Fibroblast of skin of back (primary cell): ENCODE measurements at places on chromosomes 5 and 9.

GRCh38 chr9:19208653-19209052 is 21.8 kb upstream of the DENND4C start:
- no peak for DNase-seq

DNA sequence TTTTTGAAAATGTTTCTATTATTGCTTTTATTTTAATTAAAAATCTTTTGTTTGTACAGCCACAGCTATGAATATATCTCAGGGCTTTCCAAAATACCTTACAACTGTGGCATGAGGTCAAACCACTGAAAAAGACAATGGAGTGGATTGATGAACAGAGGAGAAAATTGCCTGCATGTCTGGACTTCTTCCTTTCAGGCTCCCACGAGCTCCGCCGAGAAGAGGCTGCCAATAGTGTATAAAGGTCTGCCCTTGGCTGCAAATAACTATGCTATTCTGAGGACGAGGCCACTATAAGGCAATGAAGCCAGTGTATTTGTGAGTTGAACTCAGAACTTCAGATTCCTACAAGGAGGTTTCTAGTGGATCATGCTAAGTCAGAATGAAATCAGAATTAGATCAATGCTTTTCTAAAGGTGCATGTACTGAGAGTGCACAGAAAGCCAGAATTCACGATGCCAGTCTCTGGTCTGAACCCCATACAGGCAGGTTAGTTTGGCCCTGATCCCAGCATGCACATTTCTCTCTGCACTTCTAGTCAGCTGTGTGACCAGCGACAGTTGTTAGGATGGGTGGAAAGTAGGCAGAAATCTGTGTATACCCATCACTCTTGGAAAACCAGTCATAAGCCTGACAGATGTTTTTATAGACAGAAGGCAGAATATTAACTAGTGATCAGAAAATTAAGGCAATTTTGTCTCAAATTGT is 42.7 kb upstream of the PLPP1 start:
- no peak for DNase-seq

DNA sequence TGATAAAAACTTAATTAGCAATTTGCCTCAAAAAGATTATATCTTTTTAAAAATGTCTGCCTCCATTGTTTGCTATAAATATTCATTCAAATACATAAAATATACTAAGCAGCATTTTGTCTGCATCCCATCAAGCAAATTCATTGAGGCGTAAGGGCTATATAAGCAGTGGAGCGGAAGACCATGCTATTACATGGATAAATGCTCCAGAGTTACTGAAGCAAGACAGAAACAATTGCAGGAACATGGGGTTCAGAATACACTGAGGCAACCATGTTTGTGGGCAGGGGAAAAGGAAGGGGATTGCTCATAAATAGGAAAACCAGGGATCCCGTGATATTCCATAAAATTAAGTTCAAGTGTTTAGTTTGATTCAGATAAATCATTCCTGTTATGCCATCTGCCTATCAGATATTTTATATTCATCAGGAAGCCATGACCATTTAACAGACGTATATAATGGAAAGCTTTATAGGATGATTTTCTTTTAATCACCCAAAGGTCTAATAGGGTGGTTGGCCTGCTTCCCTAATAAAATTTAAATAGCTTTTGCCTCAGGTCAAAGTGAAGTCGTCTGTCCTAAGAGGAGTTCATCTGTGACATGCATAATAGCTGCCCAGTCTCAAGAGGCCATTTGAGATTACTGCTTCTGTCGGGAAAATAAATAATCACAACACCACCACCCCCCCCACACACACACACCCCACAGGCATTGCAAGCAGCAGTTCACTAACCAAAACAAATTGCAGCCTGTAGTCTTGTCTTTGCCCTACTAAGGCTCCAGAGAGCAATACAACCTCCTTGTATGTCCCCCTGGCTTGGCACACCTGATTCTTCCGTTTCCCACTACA is 105.2 kb downstream of the RASEF start:
- DNase-seq, result no peak

- DNase-seq, result no peak
Observed at GRCh38 chr9:120757026-120757913, 35.9 kb downstream of the FBXW2 start.

- DNase-seq, result peak; percentile 64
Observed at GRCh38 chr5:35478856-35479682, 138.6 kb upstream of the SPEF2 start.

DNA sequence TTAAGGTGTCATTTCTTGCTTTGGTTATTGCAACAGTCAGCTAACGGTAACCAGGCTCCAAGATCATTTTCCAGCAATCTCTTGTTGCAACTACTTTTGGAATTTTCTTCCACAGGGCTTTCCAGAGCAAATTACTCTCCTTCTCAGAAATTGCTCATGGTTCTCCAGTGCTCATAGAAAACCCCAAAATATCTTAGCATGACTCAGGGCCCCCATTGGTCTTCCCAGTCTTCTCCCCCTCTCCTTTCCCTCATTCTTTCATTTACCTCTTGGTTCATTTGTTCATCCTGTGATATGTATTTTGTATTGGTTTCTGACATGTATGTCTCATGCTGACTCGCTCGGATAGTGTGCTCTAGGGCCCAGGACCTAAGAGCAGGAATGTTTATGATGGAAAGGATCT is 35.6 kb downstream of the WWC1 start:
- DNase-seq, result peak; percentile 62

DNA sequence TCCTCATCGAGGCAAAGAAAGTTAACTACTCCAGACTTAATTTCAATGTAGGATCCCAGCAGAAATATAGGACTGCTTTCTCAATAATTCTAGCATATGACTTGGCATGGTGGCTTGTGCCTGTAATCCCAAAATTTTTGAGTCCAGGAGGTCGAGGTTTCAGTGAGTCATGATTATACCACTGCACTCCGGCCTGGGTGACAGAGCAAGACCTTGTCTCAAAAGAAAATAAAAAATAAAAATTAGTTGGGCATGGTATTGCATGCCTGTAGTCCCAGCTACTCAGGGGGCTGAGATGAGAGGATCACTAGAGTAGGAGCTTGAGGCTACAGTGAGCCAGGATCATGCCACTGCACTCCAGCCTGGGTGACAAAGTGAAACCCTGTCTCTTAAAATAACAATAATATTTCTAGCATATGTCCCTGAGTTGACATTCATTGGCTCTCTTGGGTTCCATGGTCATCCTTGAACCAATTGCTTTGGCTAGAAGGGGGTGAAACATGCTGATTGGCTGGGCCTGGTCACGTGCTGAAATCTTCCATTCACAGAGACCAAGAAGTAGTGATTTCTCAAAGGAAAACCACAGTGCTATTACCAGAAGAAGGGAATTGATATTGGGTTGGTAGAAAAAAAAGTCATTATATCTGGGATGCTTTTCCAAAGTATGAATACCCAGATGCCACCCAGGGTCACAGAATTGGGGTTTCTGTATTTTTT is 31.6 kb upstream of the GARNL3 start:
- peak; percentile 48 for DNase-seq

- no peak for DNase-seq
Observed at GRCh38 chr9:91924090-91924489, 25.9 kb downstream of the ROR2 start.

DNA sequence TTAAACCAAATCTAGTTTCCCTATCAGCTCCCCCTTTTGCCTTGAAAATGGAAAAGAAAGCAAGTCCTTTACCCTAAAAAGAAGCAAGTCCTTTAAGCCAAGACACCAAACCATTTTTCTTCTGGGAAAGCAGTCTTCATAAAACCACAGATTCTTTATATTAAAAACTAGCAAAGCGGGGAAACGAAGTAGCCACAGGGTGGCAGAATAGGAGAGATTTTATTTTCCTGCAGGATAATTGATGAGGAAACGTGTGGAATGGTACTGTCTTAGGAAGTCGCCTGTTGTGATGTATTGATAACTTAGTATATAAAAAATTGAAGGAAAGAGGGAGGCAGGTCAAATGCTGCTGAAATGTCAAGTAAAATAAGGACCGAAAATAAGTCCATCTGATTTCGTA is 41.1 kb downstream of the ZNF883 start:
- no peak for DNase-seq

DNA sequence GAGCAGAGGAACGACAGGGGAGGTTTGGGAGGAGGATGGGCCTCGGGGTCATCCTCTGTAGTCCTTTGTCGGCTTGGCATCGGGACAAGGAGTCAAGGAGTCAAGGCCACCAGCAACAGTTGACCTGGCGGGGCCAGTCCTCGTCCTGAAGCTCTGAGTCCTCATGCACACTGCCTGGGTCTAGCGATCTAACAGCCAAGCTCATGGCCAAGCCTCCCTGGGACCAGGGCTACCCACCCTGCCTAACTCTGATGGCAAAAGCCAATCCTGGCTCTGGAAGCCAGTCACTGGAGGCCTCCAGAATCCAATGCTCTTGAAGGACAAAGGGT is 49.8 kb downstream of the CAMK2A start:
- no peak for DNase-seq

GRCh38 chr9:83637389-83637788 is 14.4 kb downstream of the IDNK start:
- no peak for DNase-seq

GRCh38 chr9:91419222-91420191 is 4.1 kb downstream of the NFIL3 start:
- DNase-seq, result peak; percentile 91

- DNase-seq, result peak; percentile 47
Observed at GRCh38 chr5:129631961-129632360, 115.9 kb upstream of the MINAR2 start.

DNA sequence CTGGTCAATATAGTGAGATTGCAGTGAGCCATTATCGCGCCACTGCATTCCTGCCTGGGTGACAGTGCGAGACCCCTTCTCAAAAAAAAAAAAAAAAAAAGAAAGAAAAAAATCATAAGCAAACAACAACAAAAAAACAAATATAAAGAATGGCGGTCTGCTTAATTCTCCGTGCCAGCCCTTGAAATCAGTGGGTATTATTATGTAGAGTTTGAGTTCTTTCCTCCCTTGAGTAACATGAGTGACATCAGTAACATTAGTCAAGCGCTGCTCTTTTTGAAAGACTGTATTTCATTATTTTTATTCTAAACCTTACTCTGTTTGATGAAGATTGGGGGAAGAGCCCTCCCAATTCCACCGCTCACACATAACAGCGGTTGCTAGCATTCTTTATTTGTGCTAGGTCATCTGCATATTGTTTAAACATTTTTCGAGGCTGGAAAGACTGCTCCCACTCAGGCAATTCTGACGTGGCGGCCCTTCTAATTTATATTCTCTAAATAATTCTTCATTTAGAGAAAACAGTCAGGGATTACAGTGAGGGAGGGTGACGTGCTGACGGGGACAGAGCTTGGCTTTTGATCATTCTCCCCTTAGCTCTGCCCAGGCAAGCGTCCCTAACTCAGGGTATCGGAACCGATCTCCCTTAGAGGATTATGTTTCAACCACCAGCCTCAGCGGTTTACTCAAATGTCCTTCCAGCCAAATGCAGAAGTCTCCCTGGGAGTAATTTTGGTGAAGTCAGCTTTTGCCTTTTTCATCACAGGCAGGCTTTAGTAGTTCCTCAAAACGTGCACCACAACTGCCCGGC is 860 bp upstream of the MARCHF6 start:
- DNase-seq, result peak; percentile 38

DNA sequence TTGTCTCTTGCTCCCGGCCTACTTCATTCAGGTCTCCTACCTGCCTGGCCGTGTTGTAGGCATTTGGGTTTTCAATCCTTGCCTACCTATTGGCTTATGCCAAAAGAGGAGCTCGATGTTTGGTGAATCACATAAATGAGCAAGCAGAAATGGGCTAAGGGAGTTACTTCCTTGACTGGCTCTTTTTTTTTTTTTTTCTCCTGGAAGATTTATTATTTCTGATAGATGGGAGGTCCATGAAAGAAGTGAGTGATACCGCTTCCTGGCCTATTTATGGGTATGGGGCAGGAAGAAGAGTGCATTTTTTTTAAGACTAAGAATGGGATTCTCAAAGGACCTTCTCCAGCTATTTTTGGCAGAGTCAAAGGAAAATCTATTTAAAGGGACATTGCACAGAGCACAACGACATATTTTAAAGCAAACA is 294.1 kb downstream of the ARHGAP26 start:
- DNase-seq, result peak; percentile 88

- no peak for DNase-seq
Observed at GRCh38 chr5:5239191-5239590, 99.1 kb downstream of the ADAMTS16 start.

- no peak for DNase-seq
Observed at GRCh38 chr9:71778085-71778484, 9.8 kb upstream of the CEMIP2 start.

GRCh38 chr5:4116834-4117233 is 521.2 kb downstream of the IRX1 start:
- DNase-seq, result peak; percentile 65

DNA sequence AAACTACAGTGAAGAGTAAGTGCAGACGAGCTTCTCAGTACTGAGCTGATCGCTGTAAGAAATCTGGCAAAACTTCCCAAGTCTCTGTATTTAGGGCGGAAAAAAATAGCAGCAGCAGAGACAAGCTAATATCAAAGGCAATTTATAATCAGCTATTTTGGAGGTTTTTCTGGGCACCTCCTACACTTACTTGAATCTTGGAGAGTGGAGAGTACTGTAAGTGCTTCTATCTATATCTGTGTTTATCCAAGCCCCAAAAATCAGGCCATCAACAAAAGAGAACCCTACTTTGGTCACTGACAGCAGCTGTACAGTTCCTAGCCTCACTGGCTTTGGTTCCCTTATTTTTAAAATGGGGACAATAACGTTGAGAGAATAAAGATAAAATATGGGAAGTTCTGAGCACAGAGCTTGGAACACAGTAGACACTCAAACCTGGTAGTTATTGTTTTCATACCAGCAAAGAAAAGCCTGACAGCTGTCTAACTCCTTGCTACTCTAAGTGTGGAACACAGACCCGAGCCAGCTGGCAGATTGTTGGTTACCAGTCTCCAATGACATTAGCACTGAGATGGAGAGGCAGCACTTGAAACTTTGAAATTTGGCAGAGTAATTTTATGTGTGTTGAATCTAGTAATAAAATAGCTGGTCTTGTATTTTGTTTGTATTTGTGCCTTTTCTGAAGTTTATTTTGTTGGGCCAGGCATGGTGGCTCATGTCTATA is 96.0 kb upstream of the SLC28A3 start:
- no peak for DNase-seq

- no peak for DNase-seq
Observed at GRCh38 chr5:149628221-149628620, 46.9 kb downstream of the ARHGEF37 start.

DNA sequence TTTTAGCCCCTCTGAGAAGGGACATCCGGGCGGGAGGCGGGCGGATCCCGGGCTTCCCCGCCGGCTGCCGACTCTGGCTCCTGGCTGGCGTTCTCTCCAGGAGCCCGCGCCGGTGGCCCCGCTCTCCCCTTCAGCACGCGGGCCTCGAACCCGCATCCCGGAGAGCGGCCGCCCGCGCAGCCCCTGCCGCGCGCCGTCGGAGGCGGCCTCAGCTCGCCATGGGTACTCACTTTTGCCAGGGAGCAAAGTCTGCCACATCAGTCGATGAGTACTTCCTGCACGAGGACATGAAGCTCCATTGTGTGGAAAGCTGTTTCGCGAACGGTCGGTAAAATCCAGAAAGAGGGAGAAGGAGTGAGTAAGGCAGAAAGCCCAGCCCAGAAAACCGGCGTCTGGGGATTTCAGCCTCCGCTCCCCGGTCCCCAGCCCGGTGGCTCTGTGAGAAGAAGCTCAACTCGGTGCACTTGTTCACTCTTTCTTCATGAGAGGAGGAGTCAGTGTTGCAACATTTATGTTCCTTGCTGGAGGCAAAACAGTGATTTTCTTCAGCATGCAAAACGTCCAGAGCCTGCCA is at the start of gene PRLR:
PRLR (minus strand) TSS at position 450 of the 574 bp plus-strand sequence. CDS start 140,867 bp downstream, outside the sequence.
- DNase-seq, result peak; percentile 37
